Stimulated activated CD8-positive, alpha-beta memory T cell treated with anti-CD3 and anti-CD28 coated beads, Interleukin-7, amount 100 ng/mL, for 1 hour (primary cell): ENCODE measurements at places on chromosomes 1 and 21.

DNA sequence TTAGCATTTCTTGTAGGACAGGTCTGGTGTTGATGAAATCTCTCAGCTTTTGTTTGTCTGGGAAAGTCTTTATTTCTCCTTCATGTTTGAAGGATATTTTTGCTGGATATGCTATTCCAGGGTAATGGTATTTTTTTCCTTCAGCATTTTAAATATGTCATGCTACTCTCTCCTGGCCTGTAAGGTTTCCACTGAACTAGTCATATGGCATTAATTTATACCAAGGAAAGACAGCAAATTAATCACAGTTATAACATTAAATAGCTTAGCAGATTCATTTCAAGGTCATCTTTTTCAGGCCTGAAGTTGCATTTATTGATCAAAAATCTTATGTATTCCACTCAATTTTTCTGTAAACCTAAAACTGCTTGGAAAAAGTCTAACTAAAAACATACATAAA lies 54.9 kb downstream of the AK5 start:
- DNase-seq, result no peak

GRCh38 chr1:236639686-236640085 lies 35.4 kb upstream of the HEATR1 start:
- no peak for DNase-seq

- no peak for DNase-seq
Observed at GRCh38 chr21:45430521-45431501, 25.8 kb downstream of the COL18A1 start.

DNA sequence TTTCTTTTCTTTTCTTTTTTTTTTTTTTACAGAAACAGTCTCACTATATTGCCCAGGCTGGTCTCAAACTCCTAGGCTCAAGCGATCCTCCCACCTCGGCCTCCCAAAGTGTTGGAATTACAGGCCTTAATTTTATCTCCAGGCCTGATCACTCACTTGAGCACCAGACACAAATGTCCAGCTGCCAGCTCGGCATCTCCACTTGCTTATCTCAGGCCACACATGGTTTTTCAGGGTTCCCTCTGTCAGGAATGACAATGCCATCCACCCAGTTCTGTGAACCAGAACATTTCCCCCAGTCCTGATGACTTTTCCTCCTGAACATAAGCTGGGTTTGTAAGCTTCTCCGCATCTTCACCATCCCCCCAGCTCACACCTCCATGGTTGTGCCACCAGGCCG lies 44.6 kb upstream of the ZNF281 start:
- no peak for DNase-seq

- no peak for DNase-seq
Observed at GRCh38 chr21:38848187-38848609, 42.5 kb downstream of the ETS2 start.

GRCh38 chr1:116954440-116954839 lies 44.7 kb downstream of the PTGFRN start:
- no peak for DNase-seq

- no peak for DNase-seq
Observed at GRCh38 chr1:59743324-59744091, 71.2 kb upstream of the HOOK1 start.

GRCh38 chr1:70066711-70067110 lies 138.7 kb downstream of the LRRC40 start:
- DNase-seq, result no peak
